Renal cortex interstitium (tissue), 15 donors: ENCODE measurements at places on chromosomes 3 and 15. TPM values are rescaled to one million over a fixed set of nuclear protein-coding genes. Genes with fewer than 3 reads are reported as not detected.

DNA sequence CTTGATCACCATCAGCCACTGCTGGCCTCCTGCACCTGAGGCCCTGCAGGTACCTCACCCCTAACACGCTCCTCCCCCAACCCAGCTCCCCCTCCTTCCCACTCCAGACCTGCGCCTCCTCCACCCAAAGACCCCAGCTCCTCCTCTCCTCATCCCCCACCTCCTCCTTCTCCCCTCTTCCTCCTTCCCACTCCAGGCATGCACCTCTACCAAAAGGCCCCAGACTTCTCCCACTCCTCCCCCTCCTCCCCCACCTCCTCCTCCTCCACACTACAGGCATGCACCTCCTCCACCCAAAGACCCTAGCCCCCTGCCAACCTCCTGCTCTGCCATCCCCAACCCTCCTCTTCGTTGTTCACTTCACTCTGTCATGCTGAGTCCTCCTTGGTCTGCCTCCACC, 42.7 kb downstream of the CYP11A1 start:
- no peak for DNase-seq

DNA sequence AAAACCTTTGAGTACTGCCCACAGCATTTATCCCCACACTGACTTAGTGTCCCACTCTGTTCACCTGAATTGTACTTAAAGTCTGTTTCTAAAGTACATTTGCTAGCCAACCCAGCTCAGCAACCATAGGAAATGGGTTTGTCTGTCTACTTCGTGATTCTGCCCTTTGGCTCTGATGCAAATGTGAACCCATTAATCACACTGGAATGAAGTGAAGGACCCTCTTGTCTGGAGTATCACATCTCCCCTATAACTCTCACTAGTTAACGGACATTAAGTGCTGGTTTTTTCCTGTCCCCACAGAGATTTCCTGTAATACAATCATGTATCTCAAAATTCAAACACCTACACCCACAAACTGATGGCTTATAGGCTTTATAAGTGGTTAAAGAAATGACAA, 20.5 kb downstream of the EID1 start:
- no peak for DNase-seq

GRCh38 chr3:123696808-123697207, 112.0 kb upstream of the HACD2 start:
- no peak for DNase-seq

- no peak for DNase-seq
These were observed 345.3 kb downstream of the WDR72 start for GRCh38 chr15:53414167-53414566.

DNA sequence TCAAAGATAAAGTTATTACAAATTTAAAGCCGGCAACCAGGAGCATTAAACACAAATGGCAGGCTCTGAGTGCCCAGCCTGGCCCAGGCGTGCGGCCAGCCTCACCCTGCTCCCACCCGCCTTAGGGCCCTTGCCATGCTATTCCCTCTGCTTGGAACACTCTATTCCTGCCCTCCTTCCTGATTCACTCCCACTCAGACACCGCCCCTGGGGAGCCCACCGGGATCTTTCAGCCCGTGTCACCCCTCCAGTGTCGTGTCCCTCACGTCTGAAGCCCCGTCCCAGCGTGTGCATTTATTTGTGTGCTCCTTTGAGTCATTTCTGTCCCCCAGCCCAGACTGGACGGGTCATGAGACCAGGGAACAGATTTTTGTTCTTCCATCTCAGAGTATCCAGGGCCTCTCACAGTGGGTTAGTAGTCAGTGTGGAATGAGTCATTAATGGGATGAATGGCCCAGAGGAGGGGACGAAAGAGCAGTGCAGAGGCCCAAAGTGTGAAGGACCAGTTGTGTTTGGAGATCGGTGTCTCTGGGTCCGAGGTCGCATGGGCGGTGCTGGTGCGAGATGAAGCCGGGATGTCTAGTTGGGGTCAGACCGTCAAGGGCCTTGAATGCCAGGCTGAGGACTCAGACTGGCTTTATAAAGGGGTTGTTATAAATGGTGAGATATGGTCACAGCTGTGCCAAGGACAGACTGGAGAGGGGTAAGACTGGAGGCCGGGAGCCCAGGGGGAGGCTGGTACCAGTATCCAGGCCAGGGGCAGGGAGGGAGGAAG, 58.9 kb upstream of the SLC6A6 start:
- DNase-seq, result no peak

The TICRR gene
- 12.3 TPM for polyA plus RNA-seq

The GPR62 gene
- 0.53 TPM for polyA plus RNA-seq

DNA sequence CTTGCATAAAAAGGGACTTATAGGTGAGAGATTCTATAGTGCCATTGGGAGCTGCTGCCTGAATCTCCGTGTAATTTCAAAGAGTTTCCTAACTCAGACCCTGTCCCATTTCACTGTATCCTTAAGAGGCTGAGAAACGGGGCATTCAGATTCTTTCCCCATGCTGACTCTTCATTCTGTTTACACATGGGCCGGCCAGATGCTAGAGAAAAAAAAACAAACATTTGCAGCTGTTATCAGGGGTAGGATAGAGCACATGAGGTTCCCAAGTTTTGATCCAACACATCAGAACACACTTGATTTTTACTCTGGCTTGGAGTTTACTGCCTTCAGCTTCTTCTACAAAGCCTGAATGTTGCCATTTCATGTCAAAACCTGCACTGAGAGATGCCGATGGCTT, 215.9 kb upstream of the TPRG1 start:
- no peak for DNase-seq

- DNase-seq, result no peak
These were observed 3.2 kb upstream of the NR2E3 start for GRCh38 chr15:71807125-71807629.

The NR1I2 gene
- 0.84 TPM for polyA plus RNA-seq

GRCh38 chr15:64324165-64324877, 31.7 kb downstream of the CSNK1G1 start:
- DNase-seq, result no peak

The TRPM1 gene
- polyA plus RNA-seq, result 0.58 TPM

DNA sequence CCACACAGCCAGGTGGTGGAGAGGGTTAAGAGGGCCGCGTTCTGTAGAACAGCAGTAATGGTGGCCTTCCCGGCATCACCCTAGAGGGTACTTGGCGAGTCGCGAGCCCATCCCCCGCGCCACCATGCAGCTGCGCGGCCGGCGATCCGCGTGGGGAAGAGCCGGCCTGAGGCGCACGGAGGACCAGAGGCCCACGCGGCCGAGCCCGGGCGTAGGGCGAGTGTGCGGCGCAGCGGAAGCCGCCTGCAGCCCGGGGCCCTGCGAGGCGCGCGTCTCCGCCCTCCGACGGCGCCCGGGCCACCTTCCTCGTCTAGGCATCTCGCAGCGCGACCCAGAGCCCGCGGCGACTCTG, 423 bp downstream of the TKT start:
- DNase-seq, result no peak

The PGBD4 gene
- polyA plus RNA-seq, result 2.2 TPM

DNA sequence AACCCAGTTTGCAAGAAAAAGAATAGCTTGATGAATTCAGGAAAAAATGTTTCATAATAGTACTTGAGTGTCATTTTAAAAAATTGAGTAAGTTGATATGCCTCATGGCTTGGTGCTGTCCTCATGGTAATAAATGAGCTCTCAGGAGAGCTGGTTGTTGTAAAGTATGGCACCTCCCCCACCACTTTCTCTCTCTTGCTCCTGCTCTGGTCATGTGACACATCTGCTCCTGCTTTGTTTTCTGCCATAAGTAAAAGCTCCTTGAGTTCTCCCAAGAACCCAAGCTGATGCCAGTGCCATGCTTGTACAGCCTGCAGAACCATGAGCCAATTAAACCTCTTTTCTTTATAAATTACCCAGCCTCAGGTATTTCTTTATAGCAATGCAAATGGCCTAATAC, 108.8 kb upstream of the CRBN start:
- no peak for DNase-seq

GRCh38 chr3:58027704-58028317, 19.6 kb downstream of the FLNB start:
- DNase-seq, result no peak

DNA sequence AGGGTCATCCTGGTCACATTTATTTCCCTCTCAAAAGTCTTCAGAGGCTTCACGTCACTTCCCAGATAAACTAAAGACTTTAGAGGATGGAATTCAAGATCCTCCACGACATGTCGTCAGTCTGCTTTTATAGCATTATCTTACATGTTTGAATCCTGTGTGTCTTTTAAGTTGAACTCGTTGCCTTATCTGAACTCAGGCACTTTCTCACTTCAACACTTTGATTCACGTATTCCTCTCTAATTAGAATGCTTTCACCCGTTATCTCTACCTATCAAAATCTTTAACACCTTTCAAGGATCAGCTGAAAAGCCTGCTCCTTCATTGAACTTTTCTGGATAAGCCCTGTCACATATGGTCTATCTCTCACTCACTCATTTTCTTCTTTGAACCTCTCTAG, 97.1 kb downstream of the MAP2K5 start:
- no peak for DNase-seq

The GUCA1C gene
- polyA plus RNA-seq, result 0.35 TPM

The RHOV gene
- 1.5 TPM for polyA plus RNA-seq

GRCh38 chr15:79677241-79677640, 219.6 kb downstream of the MTHFS start:
- no peak for DNase-seq

- peak; percentile 23 for DNase-seq
These were observed 40.6 kb upstream of the NMNAT3 start for GRCh38 chr3:139718415-139718814.

- DNase-seq, result no peak
These were observed 34.7 kb downstream of the TM2D3 start for GRCh38 chr15:101617390-101617965.

DNA sequence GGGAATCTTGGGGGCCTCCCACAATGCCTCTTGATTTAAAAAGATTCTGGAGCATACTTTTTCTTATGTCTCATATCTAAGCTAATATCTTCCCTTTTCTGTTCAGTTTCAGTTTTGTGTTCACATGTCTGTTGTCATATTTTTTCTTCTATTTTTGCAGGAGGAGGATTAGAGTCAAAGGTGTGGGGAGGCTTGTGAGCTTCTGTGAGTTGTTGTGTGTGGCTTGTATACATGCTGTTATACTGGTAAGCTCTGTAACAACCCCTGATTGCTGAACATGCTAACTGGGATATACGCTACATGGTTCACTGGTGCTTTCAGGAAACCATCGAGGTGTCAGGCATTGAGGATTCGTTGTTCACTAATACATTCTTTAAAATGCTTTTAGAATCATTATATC, 83.5 kb downstream of the SLC25A26 start:
- DNase-seq, result no peak
